ENCODE measurements at places on chromosomes 11 and 22.
A peak's percentile ranks its signal among the peaks of the same experiment; 100 is the strongest.

DNA sequence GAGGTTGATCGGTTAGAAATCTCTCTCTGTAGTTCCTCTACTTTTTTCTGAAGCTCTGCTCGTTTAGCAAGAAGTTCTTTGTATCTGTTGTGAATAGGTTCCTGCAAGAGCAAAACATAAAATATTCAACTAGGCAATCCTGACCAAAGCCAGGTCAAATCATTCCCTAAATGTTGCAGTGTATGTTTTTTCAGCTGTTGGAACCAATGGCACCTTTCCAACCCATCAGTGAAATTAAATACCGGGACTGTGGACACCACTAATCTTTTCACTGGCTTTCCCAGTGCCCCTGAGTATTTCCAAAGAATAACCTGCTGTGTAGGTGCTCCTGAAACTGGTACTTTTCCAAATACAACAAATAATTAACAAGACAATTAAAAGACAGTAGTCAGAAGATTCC lies 45.1 kb downstream of the CEP57 start:
- DNase-seq = no peak

DNA sequence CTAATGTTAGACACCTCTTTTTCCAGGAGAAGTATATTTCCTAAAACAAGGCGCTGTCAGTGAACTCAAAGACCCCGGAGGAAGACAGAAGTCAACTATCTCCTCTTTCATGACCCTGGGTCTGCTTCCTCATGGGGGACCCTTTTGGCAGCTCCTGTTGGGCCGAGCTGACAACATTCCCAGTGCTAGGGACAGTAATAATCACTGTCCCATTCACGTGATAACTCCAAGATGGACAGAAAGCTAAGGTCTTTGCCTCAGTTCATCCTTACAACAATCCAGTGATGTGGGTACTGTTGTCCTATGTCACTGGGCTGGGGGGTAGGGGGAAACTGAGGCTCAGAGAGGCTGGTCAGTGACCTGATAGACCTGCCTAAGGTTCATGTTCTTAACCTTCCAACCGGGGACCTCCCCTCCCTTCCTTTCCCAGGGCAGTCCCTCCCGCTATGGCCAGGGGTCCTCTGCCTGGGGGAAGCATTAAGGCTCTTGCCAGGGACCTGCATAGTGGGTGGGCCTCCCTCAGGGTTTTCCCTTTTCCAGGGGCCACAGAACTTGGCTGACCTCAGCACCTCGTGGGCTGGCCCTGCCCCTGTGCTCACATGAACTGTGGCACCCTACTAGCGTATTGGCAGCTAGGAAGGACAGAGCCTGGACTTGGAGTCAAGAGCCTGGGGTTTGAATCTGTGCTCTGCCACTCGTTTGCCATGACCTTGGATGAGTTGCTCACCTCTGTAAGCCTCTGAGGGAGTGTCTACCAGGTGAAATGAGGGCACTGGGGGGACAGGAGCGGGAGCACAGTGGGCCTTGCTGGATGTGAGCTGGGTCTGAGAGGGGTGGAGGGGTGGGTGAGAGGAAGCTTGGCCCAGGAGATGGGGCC lies 53.6 kb downstream of the LRRC32 start:
- no peak for DNase-seq

- DNase-seq = no peak
Measured at GRCh38 chr11:98455500-98456307, 565.0 kb upstream of the CNTN5 start.

- no peak for DNase-seq
Measured at GRCh38 chr11:82890936-82891335, 9.3 kb downstream of the PRCP start.

DNA sequence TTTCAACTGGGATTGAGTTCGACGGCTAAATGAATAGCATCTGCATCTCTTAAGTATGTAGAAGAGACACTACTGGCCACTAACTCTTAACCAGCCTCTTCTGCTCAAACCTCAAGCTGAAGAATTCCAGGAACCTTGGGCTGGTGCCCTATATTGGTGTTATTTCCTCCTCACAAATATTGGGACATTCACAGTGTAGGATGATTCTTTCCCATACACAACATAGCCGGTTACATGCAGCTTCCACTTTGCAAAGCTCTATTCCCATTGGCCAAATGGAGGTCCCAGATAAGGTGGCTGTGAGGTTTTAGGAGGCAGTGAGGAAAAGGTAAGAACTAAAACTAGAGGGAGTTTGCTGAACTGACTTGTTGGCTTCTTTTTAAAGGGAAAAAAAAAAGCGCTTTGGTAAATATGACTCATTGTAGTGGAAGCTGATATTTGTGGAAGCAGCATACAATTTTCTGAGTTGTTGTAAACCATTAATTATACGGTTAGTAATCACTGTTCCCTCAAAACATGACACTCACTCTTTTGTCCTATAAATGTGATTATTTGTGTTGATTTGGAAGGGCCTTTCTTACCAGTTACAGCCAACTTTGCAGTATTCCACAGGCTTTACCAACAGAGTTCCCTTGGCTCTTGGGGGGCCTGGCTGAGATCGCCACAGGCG lies 17.6 kb downstream of the C22orf31 start:
- no peak for DNase-seq

GRCh38 chr11:14975252-14975587 lies 3.1 kb upstream of the CALCA start:
- DNase-seq = no peak

DNA sequence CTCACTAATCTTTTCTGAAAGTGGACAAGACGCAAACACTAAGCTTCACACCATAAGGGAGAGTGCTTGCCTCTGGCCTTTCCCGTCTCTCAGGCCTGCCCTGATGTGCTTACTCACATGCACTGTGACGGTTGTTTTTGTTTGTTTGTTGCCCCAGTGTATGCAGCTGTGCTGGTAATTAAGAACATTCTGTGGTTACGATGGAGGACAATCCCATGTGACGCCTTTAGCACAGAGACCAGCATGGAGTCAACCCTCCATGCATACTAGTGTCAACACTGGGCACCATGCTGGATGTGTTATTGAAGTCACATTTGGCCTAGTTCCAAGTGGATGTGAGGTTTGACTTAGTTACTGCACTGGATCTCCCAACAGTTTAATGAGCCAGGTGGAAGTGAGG lies 27.8 kb upstream of the CDON start:
- DNase-seq = no peak

GRCh38 chr11:121615501-121615900 lies 162.7 kb upstream of the SORL1-AS1 start:
- DNase-seq = no peak

- no peak for DNase-seq
Measured at GRCh38 chr11:95703049-95703448, 86.5 kb downstream of the FAM76B start.

DNA sequence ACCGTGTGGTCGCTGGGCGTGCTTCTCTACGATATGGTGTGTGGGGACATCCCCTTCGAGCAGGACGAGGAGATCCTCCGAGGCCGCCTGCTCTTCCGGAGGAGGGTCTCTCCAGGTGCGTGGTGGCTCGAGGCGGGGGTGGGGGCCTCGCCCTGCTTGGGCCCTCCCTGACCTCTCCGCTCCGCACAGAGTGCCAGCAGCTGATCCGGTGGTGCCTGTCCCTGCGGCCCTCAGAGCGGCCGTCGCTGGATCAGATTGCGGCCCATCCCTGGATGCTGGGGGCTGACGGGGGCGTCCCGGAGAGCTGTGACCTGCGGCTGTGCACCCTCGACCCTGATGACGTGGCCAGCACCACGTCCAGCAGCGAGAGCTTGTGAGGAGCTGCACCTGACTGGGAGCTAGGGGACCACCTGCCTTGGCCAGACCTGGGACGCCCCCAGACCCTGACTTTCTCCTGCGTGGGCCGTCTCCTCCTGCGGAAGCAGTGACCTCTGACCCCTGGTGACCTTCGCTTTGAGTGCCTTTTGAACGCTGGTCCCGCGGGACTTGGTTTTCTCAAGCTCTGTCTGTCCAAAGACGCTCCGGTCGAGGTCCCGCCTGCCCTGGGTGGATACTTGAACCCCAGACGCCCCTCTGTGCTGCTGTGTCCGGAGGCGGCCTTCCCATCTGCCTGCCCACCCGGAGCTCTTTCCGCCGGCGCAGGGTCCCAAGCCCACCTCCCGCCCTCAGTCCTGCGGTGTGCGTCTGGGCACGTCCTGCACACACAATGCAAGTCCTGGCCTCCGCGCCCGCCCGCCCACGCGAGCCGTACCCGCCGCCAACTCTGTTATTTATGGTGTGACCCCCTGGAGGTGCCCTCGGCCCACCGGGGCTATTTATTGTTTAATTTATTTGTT lies 2.4 kb downstream of the PIM3 start:
- DNase-seq = no peak

DNA sequence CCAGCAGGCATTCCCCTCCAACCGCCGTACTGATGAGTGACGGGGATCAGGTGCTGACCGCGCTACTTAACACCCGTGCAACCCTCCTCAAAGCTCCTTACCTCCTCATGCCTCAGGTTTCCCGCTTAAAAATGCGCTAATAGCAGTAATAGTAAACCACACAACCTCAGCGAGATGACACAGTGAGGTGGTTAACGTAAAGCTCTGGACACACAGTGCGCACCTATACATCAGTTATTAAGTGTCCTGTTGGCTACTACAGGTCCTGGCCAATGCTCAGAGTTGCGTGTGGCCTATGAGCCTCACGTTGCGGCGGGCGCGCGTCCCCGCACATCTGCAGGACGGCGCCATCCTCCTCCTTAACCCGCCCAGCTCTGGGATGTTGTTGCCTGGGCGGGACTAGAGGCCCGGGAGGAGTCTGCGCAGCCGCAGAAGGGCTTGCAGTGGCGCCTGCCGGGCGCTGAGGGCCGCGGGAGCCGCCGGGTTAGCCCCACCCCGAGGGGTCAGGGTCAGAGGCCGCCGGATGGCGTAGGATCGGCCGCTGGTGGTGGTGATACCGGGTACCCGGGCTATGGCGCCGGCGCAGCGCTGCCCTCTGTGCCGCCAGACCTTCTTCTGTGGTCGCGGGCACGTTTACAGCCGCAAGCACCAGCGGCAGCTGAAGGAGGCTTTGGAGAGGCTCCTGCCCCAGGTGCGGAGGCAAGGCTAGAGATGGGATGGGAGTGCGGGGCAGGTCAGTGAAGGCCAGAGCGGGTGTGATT lies at the start of gene CENATAC:
TSS of gene CENATAC (plus strand) at position 512 of the 761 bp plus-strand sequence. CDS start at position 572, 60 bp downstream.
- peak; percentile 69 for DNase-seq

DNA sequence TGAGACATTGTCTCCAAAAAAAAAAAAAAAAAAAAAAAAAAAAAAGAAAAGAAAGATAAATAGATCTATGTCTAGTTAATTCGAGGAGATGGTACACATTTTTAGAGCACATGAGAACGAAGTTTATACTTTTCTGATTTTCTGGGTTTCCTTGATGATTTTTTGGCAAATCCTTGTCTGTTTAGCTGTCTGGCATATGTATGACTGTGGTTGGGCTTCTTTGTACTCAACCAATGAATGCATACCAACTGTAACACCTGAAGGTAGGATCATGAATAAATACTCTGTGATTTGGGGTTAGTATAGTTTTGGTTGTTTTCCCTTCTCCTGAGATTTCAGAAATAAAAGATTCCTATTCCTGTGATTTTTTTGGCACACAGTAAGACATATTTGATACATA lies 63.1 kb downstream of the ARHGEF12 start:
- no peak for DNase-seq

DNA sequence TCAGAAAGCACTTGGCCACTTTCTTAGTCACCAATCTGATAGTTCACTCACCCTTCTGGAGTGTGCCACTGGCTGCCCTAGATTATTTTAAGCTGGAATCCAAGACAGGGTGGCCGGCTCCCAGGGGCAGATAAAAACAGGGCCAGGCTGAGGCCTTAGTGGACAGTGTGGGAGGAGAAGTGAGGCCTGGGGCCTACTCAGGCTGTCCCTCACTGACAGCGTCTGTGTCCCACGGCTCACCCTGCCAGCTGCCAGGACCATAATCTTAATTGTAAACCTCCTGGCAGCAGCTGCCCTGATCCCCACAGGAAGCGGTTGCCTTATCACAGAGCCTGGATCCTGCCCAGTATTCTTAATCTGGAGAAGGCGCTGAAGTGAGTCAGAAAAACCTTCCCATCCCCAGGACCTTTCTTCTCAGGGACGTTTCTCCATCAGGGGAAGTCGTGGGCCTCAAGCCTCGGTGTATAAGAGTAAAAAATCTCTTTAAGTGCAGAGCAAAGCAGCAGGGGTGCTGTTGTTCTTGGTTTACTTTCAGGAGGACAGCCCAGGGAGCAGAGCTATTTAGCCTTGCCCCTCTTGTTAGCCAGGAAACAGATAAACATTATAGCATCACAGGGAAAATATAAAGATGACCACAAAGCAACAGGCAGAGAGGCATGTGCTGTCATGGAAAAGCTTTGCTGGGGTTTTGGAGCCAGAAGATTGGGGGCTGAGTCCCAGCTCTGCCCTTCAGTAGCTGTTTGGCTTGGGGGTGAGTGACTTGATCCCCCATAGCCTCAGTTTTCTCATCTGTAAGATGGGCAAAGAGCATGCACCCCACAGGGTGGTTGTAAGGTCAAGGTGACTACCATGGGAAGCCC lies 39.6 kb downstream of the TSPAN18 start:
- no peak for DNase-seq

DNA sequence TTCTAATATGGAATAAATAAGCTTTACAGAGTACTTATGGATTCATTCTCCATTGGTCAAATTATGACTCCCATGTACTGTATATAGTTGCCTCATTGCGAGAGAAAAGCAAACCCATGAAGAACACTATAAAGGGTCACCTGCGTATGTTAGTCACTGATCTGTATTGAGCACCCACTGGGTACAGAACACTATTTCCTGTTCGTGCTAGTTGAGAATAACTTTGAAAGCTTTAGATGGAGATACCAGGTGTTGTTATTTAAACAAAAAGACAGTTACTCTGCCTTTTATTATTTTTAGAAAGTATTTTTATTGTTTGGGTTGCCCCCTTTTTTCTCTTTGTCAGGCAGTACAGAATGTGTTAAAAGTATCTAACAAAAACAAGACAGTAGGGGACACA lies 79.9 kb downstream of the DEUP1 start:
- DNase-seq = no peak

GRCh38 chr11:33413301-33413700 lies 156.1 kb downstream of the HIPK3 start:
- DNase-seq = no peak

GRCh38 chr11:129825380-129825779 lies 9.7 kb downstream of the TMEM45B start:
- no peak for DNase-seq
